NCI-H2081 treated with DMSO at 0.1 percent for 48 hours (cell line): ENCODE measurements at places on chromosomes 6 and 20.

DNA sequence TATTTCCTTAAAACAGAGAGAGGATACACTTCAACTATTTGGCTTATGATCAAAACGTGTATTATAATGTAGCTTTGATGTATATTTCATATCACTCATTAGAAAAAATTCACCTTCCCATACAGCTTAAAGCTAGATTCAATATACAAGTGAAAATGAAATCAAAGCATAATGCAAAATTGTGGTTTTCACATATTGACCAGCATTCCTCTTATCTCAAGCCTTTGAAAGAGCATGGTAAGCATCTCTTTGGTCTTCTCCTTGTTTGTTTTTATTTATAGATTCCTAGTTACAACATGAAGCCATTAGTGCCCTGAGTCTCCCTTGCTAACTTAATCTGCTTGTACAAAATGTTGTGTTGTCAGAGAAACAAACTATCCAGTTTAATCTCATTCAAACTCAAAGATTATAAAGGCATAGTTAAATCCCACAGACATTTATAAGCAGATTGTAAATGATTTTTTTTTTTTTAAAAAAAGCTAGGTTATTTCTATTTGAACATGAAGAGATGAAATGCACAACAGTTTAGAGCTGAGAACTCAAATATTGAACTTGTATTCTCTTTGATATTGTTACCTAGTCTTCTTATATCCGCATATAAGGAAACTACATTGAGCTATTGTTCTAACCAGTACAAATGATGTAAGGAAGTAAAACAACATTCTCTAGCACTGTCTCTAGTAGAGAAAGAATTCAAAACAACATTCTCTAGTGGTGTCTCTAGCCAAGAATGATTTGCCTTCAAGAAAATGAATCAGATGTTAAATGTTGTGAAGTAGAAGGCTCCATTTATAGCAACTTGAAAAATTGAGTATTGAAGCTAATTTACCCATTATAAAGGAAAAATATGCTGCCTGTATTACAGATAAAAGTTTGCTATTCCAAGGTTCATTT lies 31.2 kb upstream of the SMIM28 start:
- no peak for DNase-seq

DNA sequence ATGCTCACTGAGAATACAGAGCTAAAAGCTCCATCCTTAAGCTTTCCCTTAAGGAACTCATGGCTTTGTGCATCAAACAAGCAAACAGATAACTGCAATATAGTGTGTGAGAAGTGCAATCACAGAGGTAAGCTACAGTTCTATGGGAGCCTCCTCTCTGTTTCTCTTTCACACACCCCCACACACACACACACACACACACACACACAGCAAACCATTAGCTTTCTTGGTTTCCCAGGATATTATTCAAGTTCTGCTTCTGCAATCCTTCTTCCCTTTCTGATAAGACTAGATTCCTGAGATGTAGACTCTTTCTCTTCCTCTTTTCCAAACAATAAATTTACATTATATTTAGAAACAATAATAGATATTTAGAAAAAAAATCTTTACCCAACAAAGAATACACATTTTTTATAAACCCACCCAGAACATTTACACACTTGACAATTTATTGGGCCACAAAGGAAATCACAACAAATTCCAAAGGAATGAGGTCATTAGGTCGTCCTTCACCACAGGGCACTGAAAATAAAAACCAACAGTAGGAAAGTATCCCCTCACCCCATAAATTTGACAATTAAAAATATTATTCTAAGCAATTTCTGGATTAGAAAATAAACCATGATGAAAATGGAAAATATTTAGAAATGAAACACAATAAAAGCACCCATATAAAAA lies 9.3 kb upstream of the GFOD1 start:
- DNase-seq = no peak

DNA sequence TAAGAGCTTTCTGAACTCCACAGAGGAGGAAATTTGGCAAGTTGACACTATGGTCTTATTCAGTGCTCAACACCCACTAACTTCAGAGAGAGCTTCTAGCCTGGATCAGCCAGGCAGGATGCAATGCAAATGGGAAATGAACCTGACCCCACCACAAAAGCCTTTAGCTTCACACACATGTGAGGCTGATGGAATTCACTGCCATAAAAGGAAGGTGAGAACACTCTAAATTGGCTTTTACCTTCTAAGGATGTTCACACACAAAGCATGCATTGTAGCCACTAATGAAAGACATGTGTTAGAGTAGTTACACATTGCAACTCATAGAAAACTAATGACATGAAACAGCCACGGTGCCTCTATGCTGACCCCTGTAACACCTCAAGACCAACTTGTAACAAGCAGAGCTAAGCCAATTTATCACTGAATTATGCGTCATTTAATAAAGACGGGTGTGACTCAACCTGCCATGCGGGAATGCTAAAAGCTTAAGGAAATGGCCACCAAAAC lies 262.1 kb downstream of the HACE1 start:
- no peak for DNase-seq

- DNase-seq = no peak
These were observed 24.4 kb downstream of the PROCR start for GRCh38 chr20:35196313-35196712.

DNA sequence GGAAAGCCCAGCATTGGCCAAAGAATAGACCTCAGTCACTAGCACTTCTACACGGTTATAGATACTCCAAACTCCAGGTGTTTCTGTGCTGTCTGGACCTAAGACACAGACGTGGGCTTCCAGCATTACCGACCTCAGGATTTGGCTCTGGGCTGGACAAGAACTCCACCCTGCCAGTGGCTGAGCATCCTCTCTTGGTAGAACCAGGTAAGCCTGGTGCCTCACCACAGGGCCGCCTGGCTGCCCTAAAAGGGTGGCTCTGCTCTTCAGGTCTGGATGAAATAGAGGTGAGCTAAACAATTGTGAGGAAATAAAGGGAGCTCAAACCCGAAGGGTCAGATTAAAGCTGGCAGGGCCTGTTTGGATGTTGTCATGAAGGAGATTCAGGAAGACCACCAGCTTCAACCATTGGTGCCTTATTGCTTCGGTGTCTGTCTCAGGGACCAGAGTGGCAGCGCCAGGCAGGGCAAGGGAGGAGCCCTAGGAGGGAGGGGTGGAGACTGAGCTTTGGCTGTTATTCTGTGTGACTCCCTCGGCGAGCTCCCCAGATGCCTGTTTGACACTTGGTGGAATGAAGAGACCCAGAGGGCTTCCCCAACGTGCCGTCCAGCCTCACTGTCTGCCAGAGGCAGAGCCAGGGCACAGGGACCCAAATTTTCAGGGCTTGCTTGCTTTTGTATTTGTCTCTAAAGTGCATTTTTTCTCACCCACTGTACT lies 8.6 kb downstream of the SYNDIG1 start:
- DNase-seq = no peak

GRCh38 chr6:159902620-159903019 lies 11.8 kb downstream of the MAS1 start:
- no peak for DNase-seq

GRCh38 chr6:14734416-14735340 lies 511.2 kb upstream of the JARID2 start:
- no peak for DNase-seq

GRCh38 chr6:129351807-129352206 lies 358.2 kb downstream of the ARHGAP18 start:
- DNase-seq = no peak

DNA sequence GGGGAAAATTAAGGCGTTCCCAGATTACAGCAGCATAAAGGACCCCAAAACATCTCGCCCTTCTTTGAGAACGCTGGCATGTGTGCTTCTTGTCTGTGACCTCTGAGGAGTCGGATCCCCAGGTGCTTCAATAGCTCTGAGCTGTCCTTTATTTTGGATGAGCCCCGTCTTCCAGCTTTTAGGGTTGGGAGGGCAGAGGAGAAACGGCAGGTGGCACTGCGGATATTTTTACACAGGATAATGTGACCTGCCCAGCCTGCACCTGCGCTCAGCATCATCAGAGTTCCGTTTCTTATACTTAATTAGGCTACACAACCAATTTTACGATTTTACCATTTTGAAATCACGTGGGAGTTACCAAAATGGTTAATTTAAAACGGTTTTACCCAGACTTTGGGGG lies 147.7 kb upstream of the RPS6KA2 start:
- DNase-seq = no peak

DNA sequence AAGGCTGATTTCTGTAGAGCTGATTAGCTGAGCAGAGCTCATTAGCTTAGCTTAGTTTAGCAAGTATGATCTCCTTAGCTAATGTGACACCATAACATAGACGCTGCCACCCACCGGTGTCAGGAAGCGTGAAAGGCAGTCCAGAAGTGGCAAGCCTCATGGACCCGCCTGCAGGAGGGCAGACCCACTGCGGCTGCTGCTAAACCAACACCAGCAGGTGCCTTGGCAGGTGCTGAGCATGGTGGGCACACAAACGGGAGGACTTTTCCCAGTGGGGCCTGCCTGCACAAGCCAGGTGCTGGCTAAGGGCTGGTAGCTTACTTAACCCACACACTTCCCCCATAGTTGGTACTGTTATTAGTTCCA lies 22.7 kb downstream of the ZDHHC14 start:
- DNase-seq = no peak

DNA sequence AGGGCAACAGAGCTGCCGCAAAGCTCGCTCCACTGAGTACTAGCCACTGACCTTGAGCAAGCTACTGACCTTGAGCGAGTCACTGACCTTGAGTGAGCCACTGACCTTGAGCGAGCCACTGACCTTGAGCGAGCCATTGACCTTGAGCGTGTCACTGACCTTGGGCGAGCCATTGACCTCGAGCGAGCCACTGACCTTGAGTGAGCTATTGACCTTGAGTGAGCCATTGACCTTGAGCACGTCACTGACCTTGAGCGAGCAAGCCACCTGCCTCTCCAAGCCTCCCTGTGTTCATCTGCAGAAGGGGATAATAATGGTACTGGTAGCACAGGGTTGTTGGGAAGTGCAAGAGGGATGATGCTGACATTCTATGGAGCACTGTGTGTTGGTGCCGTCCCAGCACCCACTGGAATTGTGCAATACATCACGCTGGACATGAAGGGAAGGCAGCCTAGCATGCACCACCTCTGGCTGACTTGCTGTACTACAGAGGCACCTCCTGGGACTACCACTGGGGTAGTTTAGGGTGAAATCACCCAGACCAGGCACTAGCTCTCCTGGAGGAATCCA lies 60.2 kb downstream of the CTCFL start:
- no peak for DNase-seq

- DNase-seq = no peak
These were observed 168.0 kb downstream of the HDGFL1 start for GRCh38 chr6:22737331-22737730.

- no peak for DNase-seq
These were observed 66.1 kb downstream of the PRND start for GRCh38 chr20:4787820-4788219.

DNA sequence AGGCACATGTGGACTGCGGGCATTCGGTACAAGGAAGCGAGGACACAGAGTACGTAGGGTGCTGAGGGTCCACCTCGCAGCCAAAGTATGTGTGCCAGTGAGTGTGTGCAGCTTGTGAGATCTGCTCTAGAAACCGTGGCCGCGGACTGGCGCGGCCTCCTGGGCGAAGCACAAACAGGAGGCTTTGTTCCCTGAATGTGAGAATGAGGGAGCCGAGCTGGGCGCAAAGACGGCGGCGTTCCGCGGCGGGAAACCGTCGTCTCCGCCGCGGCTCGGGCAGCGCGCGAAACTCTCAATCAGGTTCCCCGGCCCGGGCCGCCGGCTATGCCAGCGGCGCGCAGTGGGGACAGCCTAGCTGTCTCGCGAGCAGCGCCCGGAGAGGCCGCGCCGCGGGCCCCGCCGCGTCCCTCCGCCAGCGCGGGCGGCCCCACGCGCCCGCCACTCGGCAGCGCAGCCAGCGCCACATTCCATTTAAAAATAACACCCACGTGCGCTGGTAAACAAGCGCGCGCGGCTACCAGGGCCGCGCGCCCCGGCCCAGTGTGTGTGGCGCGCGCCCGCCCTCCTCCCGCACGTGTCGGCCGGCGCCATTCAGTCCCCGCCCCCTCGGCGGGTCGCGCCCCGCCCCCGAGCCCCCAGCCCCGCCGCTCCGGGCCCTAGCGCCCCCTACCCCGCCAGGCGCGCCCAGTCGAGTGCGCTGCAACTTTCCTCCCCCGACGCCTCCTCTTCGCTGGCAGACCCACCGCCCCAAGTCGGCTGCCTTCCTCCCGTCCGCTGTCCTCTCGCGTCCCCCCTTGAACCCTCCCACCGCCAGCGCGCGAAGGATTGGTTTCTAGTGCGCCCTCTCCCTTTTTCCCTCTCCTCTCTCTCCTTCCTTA lies 3.0 kb upstream of the FOXO3 start:
- DNase-seq = no peak

GRCh38 chr6:136751522-136751956 lies 40.7 kb downstream of the MAP3K5 start:
- no peak for DNase-seq

DNA sequence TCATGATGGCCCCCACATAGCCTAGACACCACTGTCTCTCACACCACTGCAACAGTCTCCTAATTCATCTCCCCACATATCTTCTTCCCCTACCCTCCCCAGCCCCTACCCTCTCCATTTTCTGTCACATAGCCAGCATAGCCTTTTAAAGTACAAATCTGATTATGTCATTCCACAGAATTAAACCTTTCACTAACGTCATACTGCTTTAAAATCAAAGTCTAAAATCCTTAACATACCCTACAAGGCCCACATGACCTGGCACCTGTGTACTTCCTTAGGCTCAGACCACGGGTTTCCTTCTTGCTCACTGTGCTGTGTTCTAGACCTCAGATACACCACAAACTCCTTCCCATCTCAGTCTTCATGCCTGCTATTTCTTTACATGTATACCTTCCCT lies 5.9 kb downstream of the OSTM1 start:
- no peak for DNase-seq

GRCh38 chr6:138484018-138484731 lies 15.1 kb downstream of the NHSL1 start:
- DNase-seq = no peak

DNA sequence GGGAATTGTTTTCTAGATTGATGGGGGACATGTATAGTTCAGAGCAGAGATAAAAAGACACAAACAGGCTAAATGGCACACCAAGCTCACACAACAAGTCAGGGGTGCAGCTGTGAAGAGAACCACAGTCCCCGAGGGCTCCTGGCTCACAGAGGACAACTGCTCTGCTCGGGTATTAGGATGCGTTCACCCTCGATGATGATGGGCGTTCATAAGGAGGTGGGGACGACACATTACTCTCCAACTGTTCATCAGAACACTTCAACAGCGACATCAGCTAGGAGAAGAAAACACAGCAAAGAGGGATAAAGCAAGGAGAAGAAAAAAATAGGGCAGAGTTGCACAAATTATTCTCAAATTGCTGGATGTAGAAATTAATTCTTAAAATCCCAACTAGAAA lies 174.8 kb upstream of the RREB1 start:
- no peak for DNase-seq

- DNase-seq = no peak
These were observed 49.7 kb downstream of the PROKR2 start for GRCh38 chr20:5267092-5267491.
